ENCODE measurements at places on chromosomes 6 and 20. TPM values are rescaled to one million over a fixed set of nuclear protein-coding genes. Genes with fewer than 3 reads are reported as not detected.

Gene TSBP1
- not detected for total RNA-seq

Gene MOXD1
- 0.09 TPM for total RNA-seq

Gene TREM2
- not detected for total RNA-seq

Gene ULBP1
- total RNA-seq: 5.4 TPM

- H3K36me3 ChIP-seq: no peaks in the 10 kb centered on the region
- no peaks in the 10 kb centered on the region for H3K4me1 ChIP-seq
- no peak overlapping the region for H3K4me3 ChIP-seq
- no peak overlapping the region for H3K27ac ChIP-seq
- no peak for DNase-seq
Observed at GRCh38 chr6:133208183-133208755, 32.9 kb upstream of the EYA4 start.
